Muscle of back (tissue), 13 donors: ENCODE measurements at places on chromosomes 6 and 20. TPM values are rescaled to one million over a fixed set of nuclear protein-coding genes. Genes with fewer than 3 reads are reported as not detected.
A peak's percentile ranks its signal among the peaks of the same experiment; 100 is the strongest.

- DNase-seq = no peak
These were observed 35.6 kb upstream of the TBC1D20 start for GRCh38 chr20:497979-498378.

- no peak for DNase-seq
These were observed 449.8 kb downstream of the ADGRB3 start for GRCh38 chr6:69084746-69085335.

Gene FAM209A
- 0.32 TPM for polyA plus RNA-seq

- no peak for DNase-seq
These were observed 33.9 kb downstream of the EDN1 start for GRCh38 chr6:12324099-12324498.

- no peak for DNase-seq
These were observed 156.0 kb upstream of the SOX4 start for GRCh38 chr6:21437581-21437980.

DNA sequence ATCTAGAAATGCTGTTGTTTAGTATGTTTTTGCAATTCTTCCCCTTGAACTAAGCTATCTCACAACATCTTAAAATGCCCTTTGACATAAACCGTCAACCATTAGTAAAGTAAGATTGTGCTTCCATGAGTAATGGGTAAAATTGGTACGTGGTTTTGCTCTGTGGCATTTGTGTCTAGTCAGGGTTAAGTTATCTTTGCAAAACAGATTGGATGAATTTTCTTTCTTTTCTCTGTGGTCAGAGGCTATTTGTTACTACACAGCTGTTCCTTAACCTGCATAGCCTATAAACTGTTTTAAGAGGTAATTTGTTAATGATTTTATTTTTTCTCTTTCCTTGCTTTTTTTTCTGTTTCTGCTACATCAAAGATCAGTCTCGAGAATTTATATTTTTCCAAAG is 75.4 kb downstream of the RPP40 start:
- no peak for DNase-seq

Gene C6orf47
- polyA plus RNA-seq = 14.7 TPM

Gene TGM2
- 13.0 TPM for polyA plus RNA-seq

DNA sequence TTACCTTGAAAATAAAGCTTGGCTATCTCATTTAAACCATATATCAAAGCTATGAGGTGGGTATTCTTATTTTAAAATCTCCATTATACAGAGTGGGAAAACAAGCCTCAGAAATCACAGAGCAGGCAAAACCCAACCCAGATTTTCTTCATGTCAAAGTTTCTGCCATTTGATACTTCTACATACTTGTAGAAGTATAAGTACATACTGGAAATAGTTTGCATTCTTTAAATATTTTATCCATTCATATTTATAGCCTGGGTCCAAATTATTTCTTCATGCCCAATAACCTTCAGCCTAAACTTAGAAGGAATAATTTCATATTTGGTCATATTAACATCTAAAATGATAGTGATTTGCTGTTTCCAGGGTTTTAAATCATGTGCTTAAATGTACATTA is 61.8 kb downstream of the MLIP start:
- DNase-seq = no peak

DNA sequence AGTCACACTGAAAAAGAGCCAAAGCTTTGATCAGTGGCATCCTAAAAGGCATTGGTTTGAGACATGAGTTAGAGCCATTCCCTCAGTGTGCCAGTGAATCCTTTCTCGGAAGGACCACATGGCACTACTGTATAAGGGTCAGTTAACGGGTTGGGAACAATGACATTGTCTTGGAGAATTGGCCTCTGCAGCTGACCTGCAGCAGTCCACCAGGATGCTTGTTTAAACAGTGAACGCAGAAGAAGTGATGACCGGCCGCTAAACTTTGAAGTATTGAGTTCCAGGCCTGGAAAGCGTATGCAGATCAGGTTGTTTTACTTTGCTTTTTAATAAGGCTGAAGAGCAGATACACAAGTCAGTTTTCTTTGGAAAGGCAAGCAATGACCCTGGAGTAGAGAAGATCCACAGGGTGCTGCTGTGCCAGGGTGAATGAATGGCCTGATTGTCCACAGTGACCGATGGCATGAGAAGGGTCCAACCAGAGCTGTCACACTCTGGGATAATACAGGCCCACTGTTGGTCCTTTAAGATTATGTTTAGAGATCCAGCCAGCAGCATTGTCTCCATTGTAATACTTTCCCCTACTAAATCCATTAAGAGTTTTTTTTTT is 57.8 kb downstream of the GMPR start:
- no peak for DNase-seq

- DNase-seq = peak; percentile 65
These were observed 219.4 kb upstream of the SSTR4 start for GRCh38 chr20:22815603-22816315.

GRCh38 chr6:1577146-1577680 is 32.5 kb upstream of the FOXC1 start:
- no peak for DNase-seq

Gene OPRM1
- polyA plus RNA-seq = not detected

Gene ELOVL4
- polyA plus RNA-seq = 1.8 TPM

- DNase-seq = no peak
These were observed 265.9 kb upstream of the RIN2 start for GRCh38 chr20:19492116-19492515.

DNA sequence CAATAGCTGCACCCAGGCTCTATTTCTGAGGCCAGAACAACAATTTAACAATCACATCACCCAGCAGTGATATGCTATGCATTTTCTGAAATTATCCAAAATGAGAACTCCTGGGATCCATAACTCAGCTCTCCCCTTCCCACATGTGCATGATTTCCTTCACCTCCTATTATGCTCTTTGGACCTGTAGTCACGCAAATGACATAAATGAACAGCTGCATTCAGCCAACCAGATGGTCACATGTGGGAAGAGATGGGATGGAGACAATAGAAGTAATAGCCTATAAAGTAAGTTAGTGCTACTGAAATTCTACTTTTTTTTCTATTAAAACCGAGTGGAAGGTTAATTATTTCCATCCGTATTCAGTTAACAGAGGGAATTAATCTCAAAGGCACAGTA is 662.1 kb upstream of the ID4 start:
- DNase-seq = peak; percentile 62

- DNase-seq = no peak
These were observed 1.7 kb downstream of the STXBP5 start for GRCh38 chr6:147205690-147206600.

GRCh38 chr6:4632421-4632820 is 143.8 kb upstream of the CDYL start:
- DNase-seq = no peak

DNA sequence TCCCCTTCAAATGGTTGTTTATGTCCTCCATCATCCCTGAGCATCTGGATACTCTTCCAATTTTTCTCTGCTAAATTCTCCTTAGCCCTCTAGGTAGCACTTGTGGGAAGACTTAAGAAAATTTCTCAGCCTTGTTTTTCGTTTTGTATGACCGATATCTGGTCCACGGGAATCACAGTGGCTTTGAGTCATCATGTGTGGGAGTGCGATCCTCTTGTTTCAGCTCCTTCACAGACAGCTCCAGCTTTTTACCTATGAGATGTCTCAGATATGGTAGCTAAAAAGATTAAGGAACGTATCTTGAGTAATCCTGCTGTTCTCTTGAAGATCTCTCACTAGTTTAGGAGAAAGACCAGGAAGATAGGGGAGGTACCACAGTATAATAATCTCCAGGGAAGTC is 196.1 kb downstream of the GRM1 start:
- no peak for DNase-seq

- DNase-seq = no peak
These were observed 74.9 kb downstream of the QRSL1 start for GRCh38 chr6:106704327-106704726.

Gene TDP2
- 24.6 TPM for polyA plus RNA-seq

DNA sequence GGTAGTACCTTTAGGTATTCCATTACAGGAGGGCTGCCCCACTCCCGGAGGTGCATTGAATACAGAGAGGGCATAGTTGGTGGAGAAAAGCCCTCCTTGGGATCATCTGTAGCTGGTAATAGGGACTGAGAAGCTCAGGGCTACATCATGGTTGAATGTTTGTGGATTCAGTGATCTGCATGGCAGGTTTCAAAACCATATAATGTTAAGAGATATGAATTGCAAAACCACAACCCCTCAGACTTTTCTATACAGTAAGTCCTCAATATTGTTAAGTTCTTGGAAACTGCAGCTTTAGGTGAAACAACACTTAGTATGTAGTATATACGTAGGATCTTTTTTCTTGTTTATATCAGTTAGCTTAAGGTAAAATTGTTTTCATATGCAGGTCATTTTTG is 11.3 kb downstream of the TULP4 start:
- no peak for DNase-seq

DNA sequence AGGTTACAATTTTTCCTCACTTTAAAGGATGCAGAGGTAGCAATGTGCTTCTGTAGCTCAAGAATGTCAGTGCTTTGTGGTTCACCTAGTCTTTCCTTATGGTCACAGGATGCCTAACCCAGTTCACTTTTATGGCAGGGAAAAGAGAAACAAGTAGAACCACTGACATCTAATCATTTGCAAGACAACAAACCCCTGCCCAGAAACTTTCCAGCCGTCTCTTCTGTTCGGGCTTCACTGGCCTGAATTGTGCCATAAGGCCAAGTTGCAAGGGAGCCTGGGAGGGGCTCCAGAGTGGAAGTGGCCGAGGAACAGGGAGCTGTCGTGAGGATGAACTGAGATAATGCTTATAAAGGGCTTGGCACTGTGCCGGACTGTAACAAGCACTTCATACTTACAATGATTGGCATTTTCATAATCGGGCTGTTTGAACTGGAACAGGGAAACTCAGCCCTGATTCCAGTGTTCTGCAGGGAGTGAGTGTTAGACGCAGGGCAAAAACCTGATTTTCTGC is 212.6 kb downstream of the BCAS1 start:
- no peak for DNase-seq

Gene SPATA25
- 3.3 TPM for polyA plus RNA-seq

Gene TRAPPC3L
- polyA plus RNA-seq = not detected
